ENCODE measurements at places on chromosomes 2 and 18.

DNA sequence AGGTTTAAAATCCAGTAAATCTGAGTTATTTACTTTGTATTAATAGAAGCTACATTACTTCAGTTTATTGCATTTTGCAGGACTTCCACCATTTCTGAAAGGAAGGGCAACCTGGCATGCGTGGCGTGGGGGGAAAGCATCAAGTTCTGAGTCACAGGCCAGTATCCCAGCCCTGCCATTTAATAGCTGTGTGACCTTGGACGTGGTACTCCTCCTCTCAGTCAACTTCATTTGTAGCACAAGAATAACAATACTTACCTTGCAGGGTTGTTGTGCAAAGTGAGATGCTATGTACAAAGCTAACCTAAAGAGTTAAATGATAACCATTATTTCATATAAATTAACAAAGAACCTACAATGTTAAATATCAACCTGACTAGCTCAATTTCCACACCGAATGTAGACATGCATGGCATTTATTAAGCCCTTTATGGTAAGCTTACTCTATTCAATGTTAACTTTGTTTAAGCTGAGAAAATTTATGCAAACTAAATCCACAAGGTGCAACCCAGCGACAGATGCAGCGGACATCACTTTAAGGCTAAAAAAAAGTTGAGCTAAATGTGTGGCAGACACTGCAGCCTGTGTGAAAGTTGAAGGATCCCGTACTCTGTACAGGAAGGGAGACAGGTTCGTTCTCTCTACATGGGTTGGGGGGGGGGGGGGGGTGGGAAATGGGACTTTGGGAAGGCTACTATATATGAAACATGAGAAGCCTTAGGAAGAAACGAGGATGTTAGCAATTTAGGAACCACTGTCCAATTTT lies 17.2 kb upstream of the STPG4 start:
- DNase-seq = no peak

DNA sequence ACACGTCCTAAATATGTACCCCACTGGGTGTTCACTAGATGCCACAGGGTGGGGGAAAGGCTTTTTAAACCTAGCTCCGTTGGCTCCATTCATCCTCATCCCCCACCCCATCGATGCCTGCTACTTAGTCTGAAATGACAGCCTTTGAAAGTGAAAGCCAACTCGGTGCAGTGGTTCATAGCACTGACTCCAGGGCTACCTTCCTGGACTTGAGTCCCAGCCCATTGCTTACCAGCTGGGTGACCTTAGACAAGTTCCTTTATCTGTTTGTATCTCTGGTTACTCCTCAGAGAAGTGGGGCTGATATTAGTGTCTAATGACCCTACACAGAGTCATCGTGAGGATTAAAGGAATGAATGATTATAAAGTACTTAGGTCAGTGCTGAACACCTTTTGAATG lies 24.4 kb downstream of the EHD3 start:
- DNase-seq = no peak

GRCh38 chr2:173145454-173145853 lies 69.8 kb downstream of the MAP3K20 start:
- no peak for DNase-seq

GRCh38 chr2:119641562-119642258 lies 37.3 kb upstream of the TMEM177 start:
- DNase-seq = peak; percentile 70

DNA sequence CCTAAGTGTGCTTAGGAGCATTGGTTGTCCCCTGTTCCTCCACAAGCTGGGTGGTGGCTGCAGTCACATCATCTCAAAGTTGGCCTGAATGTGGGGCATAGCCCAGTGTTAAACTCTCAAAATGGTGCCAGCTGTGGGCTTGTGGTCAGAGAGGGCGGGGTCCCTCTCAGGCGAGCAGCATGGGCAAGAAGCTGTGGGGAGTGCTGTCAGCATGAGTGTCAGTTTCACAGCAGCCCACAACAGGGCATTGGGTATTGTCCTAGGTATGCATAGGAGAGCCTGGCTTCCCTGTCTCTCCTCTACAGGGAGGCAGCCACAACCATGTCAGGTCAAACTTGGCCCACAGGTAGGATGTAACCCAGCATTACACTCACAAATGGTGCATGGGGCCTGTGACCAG lies 285.6 kb upstream of the THSD7B start:
- DNase-seq = no peak

- no peak for DNase-seq
These were observed 108.8 kb upstream of the SLC1A4 start for GRCh38 chr2:64880193-64880951.

- peak; percentile 29 for DNase-seq
These were observed 2.3 kb downstream of the EGR4 start for GRCh38 chr2:73291093-73291460.

DNA sequence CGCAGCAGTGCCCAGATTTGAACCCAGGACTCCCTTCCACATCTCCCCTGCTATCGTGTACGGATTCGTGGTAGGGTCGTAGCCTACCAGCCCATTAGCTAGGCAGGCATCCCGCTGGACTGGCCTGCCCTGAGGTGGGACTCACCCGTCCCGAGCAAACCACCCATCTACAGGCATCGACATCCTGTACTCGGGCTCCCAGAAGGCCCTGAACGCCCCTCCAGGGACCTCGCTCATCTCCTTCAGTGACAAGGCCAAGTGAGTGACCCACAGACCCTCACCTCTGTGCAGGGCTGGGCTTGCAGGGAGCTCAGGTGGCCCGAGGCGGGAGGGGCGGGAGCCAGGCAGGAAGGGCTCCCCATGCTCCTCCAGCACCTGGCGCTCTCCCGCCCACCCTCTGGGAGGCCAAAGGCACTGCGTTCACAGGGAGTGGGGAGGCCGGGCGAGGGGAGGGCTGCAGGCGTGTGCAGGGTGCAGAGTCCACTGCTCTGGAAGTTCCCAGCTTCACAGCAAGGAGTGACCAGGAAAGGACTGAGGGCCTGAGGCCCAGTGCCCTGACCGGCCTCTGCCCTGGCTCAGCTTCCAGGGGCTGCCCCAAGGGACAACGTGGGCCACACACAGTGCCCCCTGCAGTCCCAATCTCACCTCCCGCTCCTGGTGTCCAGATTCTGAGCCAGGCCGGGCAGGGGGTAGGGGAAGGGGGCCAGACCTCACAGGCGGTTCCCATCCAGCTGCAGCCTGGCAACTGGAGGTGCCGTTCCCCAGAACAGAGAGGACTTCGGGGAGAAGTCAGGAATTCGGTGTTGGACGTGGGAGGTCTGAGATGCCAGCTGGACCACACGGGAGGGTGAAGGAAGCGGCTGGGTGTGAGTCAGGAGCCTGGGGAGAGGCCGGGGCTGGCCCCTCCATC lies 5.4 kb downstream of the AGXT start:
- no peak for DNase-seq

- DNase-seq = no peak
These were observed 14.1 kb upstream of the STK25 start for GRCh38 chr2:241522477-241522876.

GRCh38 chr2:158713523-158714138 lies 81.5 kb upstream of the DAPL1 start:
- no peak for DNase-seq

GRCh38 chr18:6994771-6995430 lies 122.7 kb downstream of the LAMA1 start:
- DNase-seq = no peak

- DNase-seq = no peak
These were observed 161.4 kb downstream of the SMAD7 start for GRCh38 chr18:48789259-48789812.

DNA sequence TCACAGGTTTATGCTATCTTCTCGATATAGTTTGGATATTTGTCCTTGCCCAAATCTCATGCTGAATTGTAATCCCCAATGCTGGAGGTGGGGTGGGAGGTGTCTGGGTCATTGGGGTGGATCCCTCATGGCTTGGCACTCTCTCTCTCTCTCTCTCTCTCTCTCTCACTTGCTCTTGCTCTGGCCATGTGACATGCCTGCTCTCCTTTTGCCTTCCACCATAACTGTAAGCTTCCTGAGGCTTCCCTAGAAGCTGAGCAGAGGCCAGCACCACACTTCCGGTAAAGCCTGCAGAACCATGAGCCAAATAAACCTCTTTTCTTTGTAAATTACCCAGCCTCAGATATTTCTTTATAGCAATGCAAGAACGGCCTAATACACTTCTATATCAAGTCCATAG lies 41.3 kb upstream of the PGAP1 start:
- DNase-seq = no peak

- DNase-seq = no peak
These were observed 69.0 kb upstream of the DSG1 start for GRCh38 chr18:31248783-31249521.

DNA sequence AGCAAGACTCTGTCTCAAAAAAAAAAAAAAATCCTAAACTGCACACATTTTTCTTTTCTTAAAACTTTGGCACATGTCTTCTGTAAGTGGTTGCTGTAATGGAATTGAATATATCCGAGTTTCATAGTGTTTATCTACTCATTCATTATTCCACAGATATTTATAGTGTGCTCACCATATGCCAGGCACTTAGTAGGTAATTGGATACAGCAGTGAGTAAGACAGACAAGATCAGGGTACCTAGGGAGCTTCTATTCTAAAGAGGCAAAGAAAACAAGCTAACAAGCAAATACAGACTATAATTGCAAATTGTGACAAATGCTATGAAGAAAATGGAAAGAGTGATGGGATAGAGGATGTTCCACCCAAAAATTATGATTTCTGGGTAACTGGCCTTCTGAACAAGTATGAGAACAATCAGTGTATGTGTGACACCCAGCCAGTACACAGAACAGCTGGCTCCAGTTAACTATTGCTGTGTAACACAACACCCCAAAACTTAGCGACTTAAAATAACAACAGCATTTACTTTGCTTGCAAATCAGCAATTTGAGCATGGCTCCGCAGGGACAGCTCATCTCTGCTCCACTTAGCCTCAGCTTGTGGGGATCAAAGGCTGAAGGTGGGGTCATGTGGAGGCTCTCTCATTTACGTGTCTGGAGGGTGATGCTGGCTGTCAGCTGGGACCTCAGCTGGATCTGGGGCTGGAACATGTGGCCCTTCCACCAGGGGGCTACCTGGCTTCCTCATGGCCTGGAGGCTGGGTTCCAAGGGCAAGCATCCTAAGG lies 224.9 kb downstream of the INSIG2 start:
- no peak for DNase-seq

DNA sequence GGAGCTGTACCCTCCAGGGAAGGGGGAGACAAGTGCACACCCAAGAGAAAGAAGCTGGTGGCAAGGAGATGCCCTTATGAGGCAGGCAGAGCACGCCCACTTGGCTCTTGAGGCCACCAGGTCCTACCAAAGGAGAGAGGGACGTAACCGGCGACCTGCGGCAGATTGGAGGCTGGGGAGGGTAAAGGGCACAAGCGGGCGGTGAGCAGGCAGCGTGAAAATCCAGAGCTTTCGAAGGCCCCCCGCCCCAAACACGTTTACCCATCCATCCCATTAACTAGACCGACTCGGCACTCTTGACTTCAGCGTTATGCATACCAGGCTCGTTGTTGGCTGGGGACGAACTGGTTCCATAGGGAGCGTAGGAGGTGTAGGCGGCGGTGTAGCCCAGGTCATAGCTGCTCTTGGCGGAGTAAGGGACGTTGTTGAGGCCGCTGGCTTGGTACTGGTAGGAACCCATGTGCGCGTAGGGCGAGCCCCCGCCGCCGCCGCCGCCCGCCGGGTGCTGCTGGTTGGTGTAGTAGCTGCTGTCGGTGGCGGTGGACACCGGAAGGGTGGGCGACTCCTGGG lies 794 bp downstream of the DLX2 start:
- DNase-seq = no peak

GRCh38 chr2:30847329-30847728 lies 40.1 kb upstream of the CAPN13 start:
- DNase-seq = no peak

GRCh38 chr2:235106874-235107639 lies 155.2 kb downstream of the SH3BP4 start:
- no peak for DNase-seq

- no peak for DNase-seq
These were observed 61.6 kb upstream of the SLC38A11 start for GRCh38 chr2:165016772-165017411.

DNA sequence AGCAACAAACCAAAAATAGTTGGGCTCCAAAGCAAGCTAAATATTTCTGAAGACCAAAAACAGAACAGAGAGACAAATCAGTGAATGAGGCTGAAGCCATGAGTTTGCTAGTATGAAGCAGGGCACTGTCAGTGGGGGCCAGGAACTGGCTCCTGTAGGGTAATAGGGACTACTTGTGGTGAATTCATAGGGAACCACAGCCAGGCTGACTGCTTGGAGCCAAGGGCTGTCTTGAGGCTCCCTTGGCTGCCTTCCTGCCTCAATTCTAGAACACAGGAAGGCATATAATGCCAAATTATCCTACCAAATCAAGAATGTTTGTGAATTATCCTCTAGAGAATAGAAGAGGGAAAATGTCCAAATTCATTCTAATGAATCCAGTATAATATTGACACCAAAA lies 406.0 kb downstream of the CCDC85A start:
- no peak for DNase-seq

GRCh38 chr2:3171564-3172264 lies 205.9 kb downstream of the EIPR1 start:
- no peak for DNase-seq

- no peak for DNase-seq
These were observed 118.8 kb downstream of the MEP1B start for GRCh38 chr18:32308493-32309120.

DNA sequence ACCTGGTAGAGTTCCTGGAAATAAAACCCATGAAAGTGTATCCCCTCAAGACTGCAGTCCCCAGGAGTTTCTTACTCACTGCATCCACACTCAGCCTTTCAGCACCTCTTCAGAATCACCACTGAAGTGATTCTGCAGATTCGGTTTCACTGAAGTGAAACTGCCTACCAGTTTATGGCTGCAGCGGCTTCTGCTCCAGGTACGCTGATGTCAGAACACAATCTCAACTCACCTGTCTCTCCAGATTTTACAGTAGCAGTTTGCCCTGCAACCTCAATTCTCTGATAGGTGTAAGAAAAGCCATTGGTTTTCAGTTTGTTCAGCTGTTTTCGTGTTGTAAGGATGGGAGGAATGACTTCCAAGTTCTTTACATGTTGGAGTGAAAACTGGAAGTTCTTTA lies 124.8 kb downstream of the TSN start:
- DNase-seq = no peak

DNA sequence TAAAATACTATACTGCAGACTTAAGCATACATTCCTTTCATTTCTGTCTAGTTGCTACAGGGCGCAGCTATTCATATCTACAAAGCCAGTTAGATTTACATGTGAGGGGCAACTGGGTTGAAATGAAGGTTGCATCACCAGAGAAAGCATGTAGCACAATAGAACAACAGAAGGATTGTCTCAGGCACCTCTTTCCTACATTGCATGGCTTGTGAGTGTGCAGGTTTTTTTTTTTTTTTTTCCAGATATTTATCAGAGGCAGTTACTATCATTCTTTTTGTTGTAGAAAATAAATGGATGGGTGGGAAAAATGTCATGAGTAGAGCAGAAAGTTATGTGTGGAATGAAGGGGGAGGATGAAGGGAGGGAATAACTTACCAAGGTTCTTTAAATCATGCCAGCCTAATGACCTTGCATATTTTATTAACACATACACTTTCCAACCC lies 86.8 kb downstream of the ERBB4 start:
- DNase-seq = no peak

- no peak for DNase-seq
These were observed 28.0 kb downstream of the SH2D6 start for GRCh38 chr2:85446296-85447221.
